ENCODE measurements at places on chromosomes 2 and 18.

DNA sequence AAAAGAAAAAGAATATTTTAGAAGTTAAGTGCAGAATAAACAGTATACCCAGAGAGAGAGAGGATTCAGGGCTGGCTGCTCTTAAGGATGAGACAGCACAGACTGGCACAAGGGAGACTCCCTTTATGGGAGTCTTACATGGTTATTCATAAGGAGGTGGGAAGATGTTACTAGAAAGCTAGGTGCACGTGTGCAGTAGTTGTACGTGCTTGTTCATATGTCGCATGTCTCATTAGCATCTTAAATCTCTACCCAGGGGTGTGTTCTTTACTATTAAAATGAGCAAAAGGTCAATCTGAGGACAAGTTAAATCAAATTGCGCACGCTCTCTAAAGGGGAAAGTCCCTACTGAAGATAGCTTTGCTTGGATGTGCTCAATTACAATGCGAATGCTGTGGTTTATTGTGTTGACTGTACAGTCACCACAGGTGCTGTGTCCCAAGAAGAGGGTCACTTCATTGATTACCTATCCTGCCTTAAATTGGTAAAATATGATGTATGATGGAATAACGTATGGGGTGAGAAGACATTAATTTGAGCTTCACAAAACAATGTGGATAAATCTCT, 368.0 kb upstream of the SPHKAP start:
- no peak for DNase-seq

DNA sequence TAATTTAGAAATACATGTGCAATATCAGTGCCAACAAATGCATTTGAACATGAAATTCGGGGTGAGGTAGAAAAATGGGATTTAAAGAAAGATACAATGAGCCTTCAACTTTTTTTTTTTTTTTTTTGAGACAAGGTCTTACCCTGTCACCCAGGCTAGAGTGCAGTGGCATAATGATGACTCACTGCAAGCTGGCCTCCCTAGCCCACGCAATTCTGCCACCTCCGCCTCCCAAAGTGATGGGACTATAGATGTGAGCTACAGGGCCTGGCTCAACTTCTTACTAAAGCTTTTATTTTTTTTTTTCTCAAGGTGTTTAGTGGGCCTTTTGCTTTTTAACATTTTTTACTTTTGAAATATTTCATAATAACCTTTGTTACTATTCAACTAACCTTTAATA, 365.6 kb downstream of the LRRTM4 start:
- DNase-seq, result no peak

- peak; percentile 63 for DNase-seq
Observed at GRCh38 chr2:179612591-179613298, 248.7 kb downstream of the ZNF385B start.

DNA sequence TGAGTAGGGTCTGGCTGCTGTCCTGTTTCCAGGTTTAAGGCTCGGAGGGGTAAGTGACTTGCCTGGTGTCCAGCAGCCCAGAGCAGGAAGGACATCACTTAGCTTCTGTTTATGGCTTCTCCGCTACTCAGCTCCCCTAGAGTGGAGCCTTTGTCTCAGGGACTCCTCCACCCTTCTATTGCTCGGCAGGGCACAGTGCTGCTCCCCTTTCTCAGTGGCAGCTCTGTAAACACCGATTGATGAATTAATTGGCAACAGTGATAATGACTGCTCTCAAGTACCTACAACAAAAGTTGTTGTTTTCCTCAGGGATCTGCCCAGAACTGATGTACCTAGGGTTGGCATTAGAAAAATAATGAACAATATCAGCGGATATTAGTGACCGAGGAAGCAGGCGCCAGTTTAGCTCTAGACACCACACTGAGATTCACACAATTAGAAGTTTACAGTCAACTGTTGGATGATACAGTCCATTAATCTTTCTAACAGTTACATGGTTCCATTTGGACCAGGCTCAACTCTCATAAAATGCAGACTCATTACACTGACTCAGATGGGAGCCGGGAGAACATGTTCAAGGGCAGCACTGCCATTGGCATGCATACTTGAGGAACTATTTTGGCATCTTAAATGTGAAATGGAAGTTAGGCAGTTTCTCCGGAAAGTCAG, 265.7 kb downstream of the MTX2 start:
- peak; percentile 87 for DNase-seq

DNA sequence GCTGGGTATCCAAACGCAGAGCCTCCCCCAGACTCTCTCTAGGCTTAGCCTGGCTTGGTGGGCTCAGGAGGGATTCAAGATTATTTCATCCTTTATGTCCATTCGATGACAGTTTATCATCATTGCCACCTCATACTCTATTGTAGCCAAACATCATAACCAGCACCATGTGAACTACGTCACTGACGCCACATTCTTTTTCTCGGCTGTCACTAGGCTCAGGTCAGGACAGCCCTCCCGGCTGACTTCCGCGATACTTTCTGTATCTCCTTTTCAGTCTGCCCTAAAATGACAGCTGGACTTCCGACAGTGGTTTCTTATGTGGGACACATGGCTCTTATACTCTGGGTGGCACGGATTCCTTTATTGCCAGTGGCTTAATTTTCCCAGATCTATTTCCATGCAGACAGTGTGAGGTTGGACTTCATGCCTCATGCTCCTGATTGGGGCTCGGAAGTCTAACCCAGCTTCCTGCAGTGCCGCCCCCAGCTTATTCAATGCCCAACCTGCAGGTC, 39.8 kb upstream of the SMIM21 start:
- no peak for DNase-seq

DNA sequence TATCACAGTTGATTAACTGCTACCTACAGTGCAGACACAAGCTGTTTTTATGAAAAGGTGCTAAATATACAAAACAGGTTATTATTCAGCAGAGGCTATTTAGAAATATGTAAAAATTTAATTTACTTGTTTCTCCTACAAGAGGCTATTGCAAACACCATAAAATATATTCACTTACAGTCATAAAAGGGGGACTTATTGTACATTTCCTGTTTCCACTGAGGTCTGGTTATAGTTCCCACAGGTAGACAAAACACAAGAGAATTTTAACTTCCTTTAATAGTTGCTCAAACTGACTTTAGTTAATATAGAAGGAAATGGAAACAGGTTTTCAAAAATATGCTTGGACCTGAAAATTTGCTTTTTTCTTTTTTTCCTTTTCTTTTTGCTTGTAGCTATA, 40.0 kb upstream of the FRZB start:
- no peak for DNase-seq

DNA sequence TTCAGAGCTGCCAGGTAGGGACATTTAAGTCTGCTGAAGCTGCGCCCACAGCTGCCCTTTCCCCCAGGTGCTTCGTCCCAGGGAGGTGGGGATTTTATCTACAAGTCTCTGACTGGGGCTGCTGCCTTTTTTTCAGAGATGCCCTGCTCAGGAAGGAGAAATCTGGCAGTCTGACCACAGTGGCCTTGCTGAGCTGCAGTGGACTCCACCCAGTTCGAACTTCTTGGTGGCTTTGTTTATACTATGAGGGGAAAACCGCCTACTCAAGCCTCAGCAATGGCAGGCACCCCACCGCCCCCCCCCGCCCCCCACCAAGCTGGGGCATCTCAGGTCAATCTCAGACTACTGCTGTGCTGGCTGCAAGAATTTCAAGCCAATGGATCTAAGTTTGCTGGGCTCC, 458.1 kb upstream of the RAB12 start:
- DNase-seq, result peak; percentile 17

DNA sequence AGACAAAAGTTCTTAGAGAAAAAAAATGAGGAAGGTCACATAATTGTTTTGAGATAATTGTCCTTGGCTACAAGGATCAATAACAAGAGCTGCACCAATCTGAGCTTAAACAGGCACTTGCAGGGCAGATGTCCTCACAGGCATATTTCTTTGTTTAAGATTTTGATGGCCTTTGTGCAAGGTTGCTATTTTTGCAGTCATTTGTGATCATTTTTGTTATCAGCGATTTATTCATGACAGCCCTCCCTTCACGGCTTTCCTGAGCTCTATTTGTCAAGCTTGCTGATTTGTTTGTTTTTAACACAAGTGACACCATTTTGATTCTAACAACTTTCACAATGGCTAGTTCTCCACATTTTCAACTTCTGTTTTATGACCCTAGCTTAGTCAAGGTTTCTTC, 418.6 kb upstream of the REG3G start:
- DNase-seq, result no peak

- DNase-seq, result no peak
Observed at GRCh38 chr2:41602341-41602740, 445.5 kb upstream of the PKDCC start.

DNA sequence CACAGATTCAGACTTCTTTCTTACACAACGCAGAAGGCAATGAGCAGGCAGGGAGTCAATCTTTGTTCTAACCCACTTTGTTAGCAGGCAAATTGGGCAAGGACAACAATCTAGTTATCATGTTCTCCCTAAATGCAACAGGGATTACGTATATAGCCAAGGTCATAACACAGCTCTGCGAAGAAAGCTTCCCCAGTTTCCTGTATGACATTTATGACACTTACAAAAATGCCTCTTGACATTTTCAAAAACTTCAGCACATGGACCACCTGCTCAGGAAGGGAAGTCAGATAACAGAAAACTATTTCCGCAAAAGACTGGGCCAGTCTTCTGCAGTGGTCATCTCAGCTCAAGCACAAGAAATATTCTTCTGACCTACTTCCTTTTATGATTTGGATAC, 106.1 kb downstream of the IRS1 start:
- no peak for DNase-seq

DNA sequence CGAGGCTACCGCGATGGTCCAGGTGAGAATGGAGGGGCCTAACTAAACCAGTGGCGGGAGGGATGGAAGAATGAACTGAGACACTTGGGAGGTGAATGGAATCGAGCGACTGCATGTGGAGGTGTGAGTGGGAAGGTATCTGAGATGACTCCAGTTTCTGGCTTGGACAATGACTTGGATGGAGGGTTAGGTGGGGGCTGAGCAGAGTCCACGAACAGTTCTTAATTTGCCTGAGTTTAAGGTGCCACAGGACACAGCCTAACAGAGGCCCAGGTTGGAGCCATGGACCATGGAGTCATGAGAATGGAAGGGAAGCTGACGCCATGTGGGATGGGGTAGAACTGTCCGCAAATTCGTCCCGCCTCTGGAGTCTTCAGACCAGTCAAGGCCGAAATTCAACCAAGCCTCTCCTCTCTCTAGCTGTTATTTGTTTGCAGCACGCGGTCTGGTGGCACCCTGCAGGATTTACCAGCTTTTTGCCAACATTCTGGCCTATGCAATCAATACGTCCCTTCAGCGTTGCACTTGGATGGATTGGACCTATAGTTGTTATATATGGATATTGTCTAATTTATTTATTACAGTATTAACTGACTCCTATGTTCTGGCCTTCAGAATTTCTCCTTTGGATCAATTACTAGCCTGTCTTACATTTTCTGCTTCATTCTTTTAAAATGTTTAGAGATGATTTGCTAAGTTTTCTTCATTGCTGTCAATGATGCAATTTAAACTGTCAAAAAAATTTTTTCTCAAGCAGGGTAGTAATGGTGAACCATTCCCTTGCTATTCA, 940 bp upstream of the BOLA3 start:
- peak; percentile 7 for DNase-seq

All from fibroblast of mammary gland (primary cell).